ENCODE measurements at places on chromosomes 1 and 21. TPM values are rescaled to one million over a fixed set of nuclear protein-coding genes. Genes with fewer than 3 reads are reported as not detected.

CD1C gene
- 0.24 TPM for total RNA-seq

KCNJ15 gene
- 0.34 TPM for total RNA-seq

TMEM200B gene
- total RNA-seq: not detected

CACNA1S gene
- total RNA-seq: not detected

LCE2A gene
- total RNA-seq: not detected

Measured in T-helper 1 cell treated with Interleukin-12 subunit alpha and Interleukin-12 subunit beta and Interleukin-4 antibody, amounts not matched to agents 30 ng/mL and 1 ng/mL, for 36 hours (primary cell).